ENCODE measurements at places on chromosomes 1 and 21.

GRCh38 chr1:84086189-84086588 is 57.9 kb upstream of the PRKACB start:
- H3K27me3 ChIP-seq: no peaks in the 10 kb centered on the region
- no peak overlapping the region for H3K27ac ChIP-seq
- peaks cover 22% of the 10 kb centered on the region for H3K4me1 ChIP-seq
- no peak overlapping the region for H3K4me3 ChIP-seq
- peaks cover 12% of the 10 kb centered on the region for H3K36me3 ChIP-seq

DNA sequence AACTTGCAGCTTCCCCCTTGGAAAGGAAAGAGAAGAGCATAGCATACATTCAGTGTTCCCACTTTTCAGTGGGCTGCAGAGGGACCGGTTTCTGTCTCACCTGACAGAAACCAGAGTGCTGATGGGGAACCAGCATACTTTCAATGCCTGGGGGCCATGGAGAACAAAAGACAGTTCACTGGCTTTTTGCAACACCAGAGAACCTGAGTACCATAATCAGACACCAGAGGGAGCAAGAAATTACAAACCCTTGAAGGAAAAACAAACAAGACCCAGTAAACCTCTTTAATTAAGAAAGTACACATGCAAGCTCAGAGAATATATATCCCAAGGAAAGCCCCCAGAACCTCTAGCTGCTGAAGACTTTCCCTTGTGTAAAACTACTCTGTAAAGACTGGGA is 51.1 kb downstream of the CSMD2 start:
- no peak for DNase-seq
- no peaks in the 10 kb centered on the region for H3K36me3 ChIP-seq
- no peak overlapping the region for H3K4me3 ChIP-seq
- H3K27ac ChIP-seq: no peak overlapping the region
- peaks cover 2% of the 10 kb centered on the region for H3K4me1 ChIP-seq

GRCh38 chr21:15051644-15052458 is 12.9 kb downstream of the NRIP1 start:
- H3K36me3 ChIP-seq: peaks cover 5% of the 10 kb centered on the region
- peak overlapping the region; percentile 3 for H3K4me3 ChIP-seq
- H3K4me1 ChIP-seq: peaks cover 52% of the 10 kb centered on the region
- H3K27me3 ChIP-seq: no peaks in the 10 kb centered on the region
- H3K27ac ChIP-seq: peak overlapping the region; percentile 86

DNA sequence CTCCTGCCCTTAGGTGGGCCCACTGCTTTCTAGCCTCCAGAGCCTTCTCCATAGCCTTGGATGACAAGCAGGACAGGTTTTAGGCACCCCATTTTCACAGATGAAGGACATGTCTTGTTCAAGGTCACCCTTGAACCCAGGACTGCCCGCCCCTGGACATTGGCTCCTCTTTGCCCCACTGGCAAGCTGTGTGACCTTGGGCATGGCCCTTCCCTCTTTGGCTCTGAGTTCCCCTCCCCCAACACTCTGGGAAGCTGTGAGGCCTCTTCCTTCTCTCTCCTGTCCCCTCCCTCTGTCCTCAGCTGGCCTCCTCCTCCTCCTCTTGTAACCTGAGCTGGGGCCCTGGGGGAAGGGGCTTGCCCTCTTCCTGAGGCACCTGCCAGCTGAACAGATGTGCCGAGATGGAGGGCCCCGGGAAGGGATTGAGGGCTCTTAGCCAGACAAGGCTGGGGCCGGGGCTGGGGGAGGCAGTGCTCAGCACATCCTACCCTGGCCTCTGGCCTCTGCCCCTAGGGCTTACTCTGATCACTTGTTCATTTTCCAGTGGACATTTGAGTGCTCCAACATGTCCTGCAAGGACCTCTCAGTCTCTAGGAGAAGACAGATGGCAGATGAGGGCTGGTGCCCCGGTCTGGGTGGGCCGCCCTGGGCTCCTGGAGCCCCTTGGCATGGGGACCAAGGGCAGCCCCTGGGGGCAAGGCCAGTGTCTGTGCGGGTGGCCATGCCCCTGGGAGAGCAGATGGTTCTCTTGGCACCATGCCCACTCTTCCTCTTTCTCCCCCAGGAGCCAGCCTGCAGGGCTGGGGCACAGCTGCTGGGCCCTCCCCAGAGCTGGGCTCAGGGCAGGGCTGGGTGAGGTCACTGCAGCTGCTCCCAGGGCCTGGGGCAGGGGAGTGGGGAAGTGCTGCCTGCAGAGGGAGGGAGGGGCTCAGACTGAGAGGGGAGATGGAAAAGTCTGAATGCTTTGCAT is 10.7 kb downstream of the FOXO6 start:
- H3K4me1 ChIP-seq: peaks cover 30% of the 10 kb centered on the region
- no peak overlapping the region for H3K4me3 ChIP-seq
- DNase-seq: no peak

DNA sequence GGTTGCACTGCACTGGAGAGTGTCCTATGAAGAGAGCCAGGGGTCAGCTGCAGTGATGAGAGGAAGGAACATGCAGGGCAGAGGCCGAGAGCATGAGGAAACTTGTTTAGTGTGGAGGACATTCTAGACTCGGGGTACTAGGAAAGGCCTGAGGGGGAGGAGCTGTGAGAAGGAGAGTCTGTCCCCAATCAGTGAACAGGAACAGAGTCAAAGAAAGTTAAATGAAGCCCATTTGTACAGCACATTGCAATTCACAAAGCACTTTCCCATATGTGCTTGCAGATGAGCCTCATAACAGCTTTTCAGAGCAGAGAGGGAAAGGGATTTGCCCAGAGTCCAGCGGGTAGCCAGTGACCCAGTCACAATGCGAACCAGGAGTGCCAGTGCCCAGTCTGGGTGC is 83.4 kb downstream of the NAV1 start:
- DNase-seq: no peak
- no peaks in the 10 kb centered on the region for H3K27me3 ChIP-seq
- H3K27ac ChIP-seq: no peak overlapping the region
- no peaks in the 10 kb centered on the region for H3K36me3 ChIP-seq
- no peak overlapping the region for H3K4me3 ChIP-seq
- H3K4me1 ChIP-seq: no peaks in the 10 kb centered on the region

GRCh38 chr1:229107972-229108371 is 162.9 kb upstream of the RAB4A start:
- no peaks in the 10 kb centered on the region for H3K27me3 ChIP-seq
- H3K27ac ChIP-seq: peak overlapping the region; percentile 73
- DNase-seq: no peak
- peaks cover 58% of the 10 kb centered on the region for H3K4me1 ChIP-seq
- no peaks in the 10 kb centered on the region for H3K36me3 ChIP-seq

- peak within 1 kb of the TSS; percentile 100 for H3K27ac ChIP-seq
- peaks cover 35% of the 10 kb centered on the region for H3K4me1 ChIP-seq
- H3K27me3 ChIP-seq: no peaks in the 10 kb centered on the region
- DNase-seq: peak; percentile 80
Observed at GRCh38 chr21:39348355-39349210, at the start of gene HMGN1. Gene HMGN1 (minus strand): TSS chr21:39349088. CDS start chr21:39348917, 171 bp downstream.

- peaks cover 12% of the 10 kb centered on the region for H3K27me3 ChIP-seq
- H3K27ac ChIP-seq: no peak overlapping the region
- no peaks in the 10 kb centered on the region for H3K36me3 ChIP-seq
- DNase-seq: no peak
Observed at GRCh38 chr1:17229379-17229778, 19.5 kb upstream of the PADI3 start.

GRCh38 chr1:185091480-185091879 is 46.1 kb downstream of the RNF2 start:
- no peak for DNase-seq
- H3K4me3 ChIP-seq: no peak overlapping the region
- H3K4me1 ChIP-seq: peaks cover under 1% of the 10 kb centered on the region

DNA sequence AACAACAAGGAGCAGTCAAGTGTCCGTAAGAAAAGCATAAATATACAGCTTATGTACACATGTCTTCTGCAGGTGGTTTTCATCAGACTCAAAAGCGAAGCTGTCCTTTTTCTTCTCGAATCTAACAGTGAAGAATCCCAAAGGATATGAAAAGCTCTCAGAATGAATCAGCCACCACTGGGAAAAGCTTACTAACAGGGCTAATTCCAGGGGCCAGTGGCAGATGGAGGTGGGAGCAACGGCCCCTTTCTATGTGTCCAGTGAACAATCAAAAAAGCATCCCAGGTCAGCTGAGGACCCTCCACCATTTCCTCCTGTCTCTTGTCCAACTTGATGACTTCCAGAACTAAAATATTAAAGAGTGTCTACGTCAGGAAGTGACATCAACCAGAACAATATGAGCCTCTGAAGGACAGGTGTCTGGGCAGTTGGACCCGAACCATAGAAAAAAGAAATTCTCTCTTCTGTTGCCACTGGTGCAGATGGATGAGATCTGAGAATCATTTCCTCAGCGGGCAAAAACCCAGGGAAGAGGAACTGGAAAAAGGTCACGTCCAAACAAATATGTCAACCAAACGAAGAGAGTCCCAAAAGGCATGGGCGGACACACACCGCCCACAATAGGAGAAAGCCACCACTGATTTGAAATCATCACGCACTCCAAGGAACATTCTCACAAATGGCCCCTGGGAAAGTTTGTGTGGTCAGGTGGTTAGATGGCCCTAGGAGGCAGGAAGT is 70.4 kb upstream of the TIAM1 start:
- peaks cover 5% of the 10 kb centered on the region for H3K36me3 ChIP-seq
- DNase-seq: no peak
- no peak overlapping the region for H3K4me3 ChIP-seq

- H3K4me1 ChIP-seq: peaks cover 14% of the 10 kb centered on the region
- no peaks in the 10 kb centered on the region for H3K36me3 ChIP-seq
- H3K27ac ChIP-seq: no peak overlapping the region
- no peak for DNase-seq
Observed at GRCh38 chr1:40784771-40785151, 1.2 kb downstream of the KCNQ4 start.

All from progenitor cell of endocrine pancreas (in vitro differentiated cells).